Thyroid gland (tissue), 4 donors: ENCODE measurements at places on chromosomes 6 and 20. TPM values are rescaled to one million over a fixed set of nuclear protein-coding genes. Genes with fewer than 3 reads are reported as not detected.

PLCB4 gene
- 77.9 TPM for total RNA-seq

TPX2 gene
- total RNA-seq: 1.1 TPM

CPNE5 gene
- 3.5 TPM for total RNA-seq

ESR1 gene
- total RNA-seq: 4.7 TPM

PTPRA gene
- total RNA-seq: 73.4 TPM

ZNF311 gene
- total RNA-seq: 2.0 TPM

DNA sequence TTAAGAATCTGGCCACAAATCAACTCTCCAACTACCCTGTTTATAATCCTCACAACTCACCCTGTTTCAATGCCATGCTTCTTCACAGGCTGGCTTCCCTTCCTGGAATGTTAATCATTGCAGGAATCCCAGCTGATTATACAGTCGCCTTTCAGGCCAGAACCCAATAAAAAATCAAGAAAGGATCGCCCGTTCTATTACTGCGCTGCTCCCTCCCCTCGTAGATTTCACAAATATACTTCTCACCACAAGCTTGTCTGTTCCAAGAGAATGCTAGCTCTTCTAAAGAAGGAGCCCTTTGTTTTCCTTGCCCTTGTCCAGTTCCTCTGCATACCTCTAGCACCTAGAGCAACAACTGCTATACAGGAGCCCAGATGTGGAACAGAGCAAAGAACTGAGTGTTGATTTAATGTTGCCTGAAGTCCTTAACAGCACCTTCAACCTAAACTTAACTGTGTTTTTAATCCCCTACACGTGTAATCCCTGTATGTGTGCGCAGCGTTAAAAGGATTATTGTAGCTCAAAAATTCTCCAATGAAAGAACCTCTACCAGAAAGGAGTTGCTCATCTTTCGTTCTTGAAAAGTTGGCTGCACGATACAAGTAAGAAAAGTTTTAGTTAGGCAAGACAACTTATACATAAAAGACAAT is 988 bp downstream of the ECHDC1 start:
- peak overlapping the region; percentile 61 for H3K4me3 ChIP-seq
- peak overlapping the region; percentile 66 for H3K27ac ChIP-seq
- DNase-seq: no peak
- H3K4me1 ChIP-seq: peaks cover 27% of the 10 kb centered on the region

DNA sequence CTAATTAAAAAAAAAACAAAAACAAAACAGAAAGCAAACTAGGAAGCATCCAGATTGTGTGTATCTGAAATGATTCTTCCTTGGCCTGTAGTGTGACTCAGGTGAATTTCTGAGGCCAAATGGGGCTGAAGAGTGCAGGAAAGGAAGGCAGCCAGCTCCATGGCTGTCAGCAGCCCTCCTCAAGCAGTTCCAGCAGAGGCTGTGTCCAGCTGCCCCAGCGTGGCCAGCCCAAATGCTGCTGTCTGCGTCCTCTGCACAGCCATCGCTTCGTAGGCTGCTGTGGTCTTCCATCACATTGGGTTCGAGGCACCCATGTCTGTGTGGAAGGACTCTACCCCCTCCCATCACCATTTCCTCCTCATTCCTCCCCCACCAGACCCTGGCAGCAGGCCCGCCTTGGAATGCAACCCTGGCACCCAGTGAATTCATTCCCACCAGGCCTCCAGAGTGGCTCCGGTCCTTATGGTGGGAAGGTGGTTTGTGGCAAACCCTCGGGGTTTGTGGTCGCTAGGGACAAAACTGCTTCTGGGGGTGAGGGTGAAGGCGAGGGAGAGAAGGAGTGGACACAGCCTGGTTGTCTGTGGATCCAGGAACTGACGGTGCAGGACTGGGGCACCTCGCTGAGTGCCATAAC is 81.5 kb downstream of the MYLK4 start:
- H3K36me3 ChIP-seq: no peaks in the 10 kb centered on the region
- no peaks in the 10 kb centered on the region for H3K27me3 ChIP-seq

- no peaks in the 10 kb centered on the region for H3K36me3 ChIP-seq
- no peak overlapping the region for H3K27ac ChIP-seq
- H3K4me1 ChIP-seq: no peaks in the 10 kb centered on the region
- H3K4me3 ChIP-seq: no peak overlapping the region
- no peaks in the 10 kb centered on the region for H3K27me3 ChIP-seq
- no peak for DNase-seq
Observed at GRCh38 chr6:136086686-136087085, 163.4 kb downstream of the MTFR2 start.

DNA sequence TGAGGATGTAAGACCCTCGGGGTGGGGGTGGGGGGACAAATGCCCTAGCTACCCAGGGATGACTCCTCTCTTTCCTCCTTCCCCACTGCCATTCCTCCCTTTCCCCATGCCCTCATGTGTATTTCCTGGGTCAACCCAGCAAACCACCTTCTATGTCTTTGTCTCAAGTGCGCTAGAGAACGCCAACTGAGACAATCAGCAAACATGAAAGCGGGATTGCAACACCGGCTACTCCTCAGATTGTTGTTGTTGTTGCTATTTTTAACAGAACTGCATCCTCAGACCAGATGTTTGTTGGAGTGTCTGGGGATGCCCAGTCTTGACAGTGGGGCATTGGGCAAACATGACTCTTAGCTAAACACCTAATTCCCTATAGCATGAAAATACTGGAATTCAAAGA is 39.3 kb upstream of the HIVEP1 start:
- H3K4me3 ChIP-seq: no peak overlapping the region
- no peaks in the 10 kb centered on the region for H3K36me3 ChIP-seq
- H3K27ac ChIP-seq: no peak overlapping the region
- H3K4me1 ChIP-seq: peaks cover 9% of the 10 kb centered on the region

DNA sequence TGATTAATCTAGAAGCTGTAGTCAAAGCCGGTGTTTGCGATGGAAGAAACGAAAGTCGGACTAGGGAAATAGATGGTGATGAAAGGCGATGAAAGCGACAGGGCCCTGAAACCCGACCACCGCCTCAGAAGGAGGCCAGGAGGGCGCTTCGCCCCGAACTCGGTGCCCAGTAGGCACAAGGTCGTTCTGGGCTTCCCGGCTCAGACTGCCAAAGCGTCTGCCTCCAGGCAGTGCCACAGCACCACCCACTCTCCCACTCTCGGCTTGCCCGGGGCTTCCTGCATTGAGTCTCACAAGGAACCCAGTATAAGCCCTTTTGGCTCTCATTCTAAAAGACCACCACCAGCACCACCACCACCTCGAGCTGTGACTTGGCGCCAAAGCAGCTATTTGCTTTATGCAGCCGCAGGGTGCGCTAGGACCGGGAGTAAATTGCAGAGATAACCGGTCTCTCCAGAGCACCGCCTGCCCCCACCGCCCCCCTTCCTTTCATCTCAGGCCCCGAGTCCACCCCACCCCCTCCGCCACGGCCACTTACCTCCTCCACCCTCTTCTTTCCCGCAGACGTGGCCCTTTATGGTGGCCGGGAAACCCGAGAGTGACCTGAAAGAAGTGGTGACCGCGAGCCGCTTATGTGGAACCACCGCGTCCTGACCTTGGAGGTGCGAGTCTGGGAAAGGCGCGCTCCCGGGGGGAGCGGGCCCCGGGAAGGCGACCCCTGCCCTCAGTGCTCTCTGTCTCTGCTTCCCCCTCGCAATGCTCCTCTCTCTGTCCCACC is 2.4 kb downstream of the TCF21 start:
- peak; percentile 12 for DNase-seq
- peaks cover 59% of the 10 kb centered on the region for H3K27me3 ChIP-seq
- no peaks in the 10 kb centered on the region for H3K36me3 ChIP-seq
- no peak overlapping the region for H3K27ac ChIP-seq
- no peak overlapping the region for H3K4me3 ChIP-seq

- H3K36me3 ChIP-seq: no peaks in the 10 kb centered on the region
- H3K4me1 ChIP-seq: no peaks in the 10 kb centered on the region
- no peak for DNase-seq
- H3K27ac ChIP-seq: no peak overlapping the region
- H3K4me3 ChIP-seq: no peak overlapping the region
- H3K27me3 ChIP-seq: no peaks in the 10 kb centered on the region
Observed at GRCh38 chr6:43299338-43300293, 1.6 kb downstream of the SLC22A7 start.

DNA sequence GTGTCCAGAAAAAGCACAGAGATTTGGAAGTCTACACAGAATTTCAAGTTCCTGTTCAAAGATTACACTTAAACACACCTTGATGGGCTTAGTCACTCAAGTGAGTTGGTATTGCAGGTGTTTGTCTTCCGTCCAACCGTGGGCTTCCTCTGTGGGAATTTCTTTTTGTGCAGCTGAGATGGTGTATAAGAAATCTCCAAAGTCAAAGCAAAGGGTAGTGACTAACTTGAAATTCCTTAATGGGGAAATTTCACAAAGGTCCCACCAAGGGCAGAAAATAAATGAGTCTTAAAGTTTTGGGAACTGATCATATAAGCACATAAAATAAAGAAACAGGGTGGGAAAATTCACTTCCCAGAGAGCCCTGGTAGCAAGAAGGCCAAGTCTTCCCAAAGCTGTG is 102.0 kb upstream of the TNFAIP3 start:
- H3K4me1 ChIP-seq: no peaks in the 10 kb centered on the region
- H3K36me3 ChIP-seq: no peaks in the 10 kb centered on the region
- DNase-seq: no peak
- no peak overlapping the region for H3K27ac ChIP-seq
- no peak overlapping the region for H3K4me3 ChIP-seq

GRCh38 chr6:100664274-100665040 is 199.7 kb upstream of the SIM1 start:
- no peak overlapping the region for H3K27ac ChIP-seq
- DNase-seq: no peak
- H3K36me3 ChIP-seq: no peaks in the 10 kb centered on the region
- H3K27me3 ChIP-seq: no peaks in the 10 kb centered on the region
- H3K4me1 ChIP-seq: no peaks in the 10 kb centered on the region

GRCh38 chr6:131215219-131215618 is 80.0 kb downstream of the AKAP7 start:
- H3K27me3 ChIP-seq: no peaks in the 10 kb centered on the region
- H3K4me1 ChIP-seq: peaks cover 4% of the 10 kb centered on the region
- DNase-seq: no peak
- no peaks in the 10 kb centered on the region for H3K36me3 ChIP-seq
- no peak overlapping the region for H3K4me3 ChIP-seq
- H3K27ac ChIP-seq: no peak overlapping the region

- no peaks in the 10 kb centered on the region for H3K36me3 ChIP-seq
- H3K4me3 ChIP-seq: no peak overlapping the region
- H3K27me3 ChIP-seq: no peaks in the 10 kb centered on the region
- peak; percentile 20 for DNase-seq
Observed at GRCh38 chr6:48765352-48765961, 654.5 kb upstream of the PTCHD4 start.

DNA sequence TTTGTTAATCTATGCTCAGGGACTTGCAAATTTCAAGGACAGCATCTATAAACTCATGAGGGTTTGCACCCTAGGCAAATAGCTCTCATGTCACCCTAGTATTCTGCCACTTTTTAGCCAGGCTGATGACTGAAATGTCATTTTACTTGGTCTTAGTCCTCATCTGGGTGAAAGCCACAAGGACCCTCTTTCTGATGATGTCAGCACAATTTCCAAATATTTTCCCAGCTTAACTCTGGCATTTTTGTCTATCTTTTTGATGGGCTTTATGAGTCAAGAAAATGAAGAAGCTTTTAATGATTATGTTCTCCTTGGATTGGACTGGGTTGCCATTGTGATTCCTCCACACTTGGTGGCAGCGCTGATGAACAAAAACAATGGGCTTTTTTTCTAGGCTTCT is 420.1 kb upstream of the BTBD3 start:
- no peaks in the 10 kb centered on the region for H3K36me3 ChIP-seq
- H3K27me3 ChIP-seq: no peaks in the 10 kb centered on the region
- no peak for DNase-seq
- H3K4me1 ChIP-seq: peaks cover 8% of the 10 kb centered on the region
- no peak overlapping the region for H3K4me3 ChIP-seq
- H3K27ac ChIP-seq: no peak overlapping the region

DNA sequence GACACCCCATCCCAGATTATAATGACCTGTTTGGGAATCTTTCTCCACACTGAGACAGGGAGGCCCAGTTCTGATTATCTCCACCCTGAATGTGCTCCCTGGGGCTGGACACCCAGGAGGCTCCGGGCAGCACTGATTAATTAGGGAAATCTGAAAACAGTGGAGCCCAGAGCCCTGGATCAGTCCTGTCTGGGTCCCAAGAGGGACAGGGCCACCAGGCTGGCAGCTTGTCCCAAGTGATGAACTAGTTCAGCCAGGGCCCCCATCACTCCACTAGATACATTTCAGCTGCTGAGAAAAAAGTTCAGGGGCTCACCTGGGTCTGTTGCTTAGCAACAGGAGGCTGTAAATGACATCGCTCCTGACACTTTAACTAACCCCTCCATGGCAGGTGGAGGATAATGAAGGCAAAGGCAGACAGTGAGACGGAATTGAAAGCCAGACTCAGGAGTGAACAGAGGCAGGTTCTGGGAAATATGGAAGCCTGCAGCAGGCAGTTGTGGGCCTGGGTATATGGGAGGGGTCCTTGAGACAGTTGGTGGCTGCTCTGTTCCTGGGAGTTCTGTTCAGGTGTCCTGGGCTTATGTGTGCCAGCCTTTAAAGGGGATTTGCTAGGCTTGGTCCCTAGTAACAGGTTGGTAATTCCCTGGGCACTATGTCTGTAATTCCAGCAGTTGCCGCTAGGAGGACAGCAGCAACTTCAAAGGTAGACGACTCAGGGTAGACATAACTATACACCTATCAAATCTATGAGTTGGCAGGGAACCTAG is 78.3 kb upstream of the CTNNBL1 start:
- H3K4me3 ChIP-seq: no peak overlapping the region
- peak; percentile 48 for DNase-seq
- no peaks in the 10 kb centered on the region for H3K36me3 ChIP-seq
- no peaks in the 10 kb centered on the region for H3K4me1 ChIP-seq
- H3K27ac ChIP-seq: no peak overlapping the region

DNA sequence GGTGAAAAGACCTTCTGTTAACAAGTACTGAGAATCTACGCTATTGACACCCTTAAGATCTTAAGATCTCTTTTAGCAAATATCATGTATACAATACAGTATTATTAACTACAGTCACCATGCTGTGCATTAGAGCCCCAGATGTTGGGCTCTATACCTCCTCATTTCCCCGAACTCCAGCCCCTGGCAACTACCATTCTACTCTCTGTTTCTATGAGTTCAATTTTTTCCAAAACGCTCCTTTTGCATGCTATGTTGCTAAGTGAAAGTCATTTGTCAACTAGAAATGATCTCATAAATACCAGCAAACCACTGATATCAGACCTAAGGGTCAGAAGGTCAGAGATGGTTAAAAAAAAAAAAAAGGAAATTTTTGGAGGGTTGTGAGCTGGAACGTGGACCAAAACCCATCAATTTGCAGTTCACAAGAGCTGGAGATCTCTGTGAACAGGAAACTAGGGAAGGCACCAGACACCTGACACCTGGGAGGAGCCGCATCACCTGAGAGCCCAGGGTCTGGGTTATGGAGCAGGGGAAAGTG is 122.0 kb upstream of the KCNK16 start:
- no peaks in the 10 kb centered on the region for H3K4me1 ChIP-seq
- no peak for DNase-seq
- H3K27ac ChIP-seq: no peak overlapping the region
- H3K27me3 ChIP-seq: no peaks in the 10 kb centered on the region
